Activated CD4-positive, alpha-beta T cell treated with anti-CD3 and anti-CD28 coated beads, Interleukin-2, amount 10 ng/mL, durations not matched to agents 7 days and 5 days (primary cell): ENCODE measurements at places on chromosomes 7 and 10. TPM values are rescaled to one million over a fixed set of nuclear protein-coding genes. Genes with fewer than 3 reads are reported as not detected.

DNA sequence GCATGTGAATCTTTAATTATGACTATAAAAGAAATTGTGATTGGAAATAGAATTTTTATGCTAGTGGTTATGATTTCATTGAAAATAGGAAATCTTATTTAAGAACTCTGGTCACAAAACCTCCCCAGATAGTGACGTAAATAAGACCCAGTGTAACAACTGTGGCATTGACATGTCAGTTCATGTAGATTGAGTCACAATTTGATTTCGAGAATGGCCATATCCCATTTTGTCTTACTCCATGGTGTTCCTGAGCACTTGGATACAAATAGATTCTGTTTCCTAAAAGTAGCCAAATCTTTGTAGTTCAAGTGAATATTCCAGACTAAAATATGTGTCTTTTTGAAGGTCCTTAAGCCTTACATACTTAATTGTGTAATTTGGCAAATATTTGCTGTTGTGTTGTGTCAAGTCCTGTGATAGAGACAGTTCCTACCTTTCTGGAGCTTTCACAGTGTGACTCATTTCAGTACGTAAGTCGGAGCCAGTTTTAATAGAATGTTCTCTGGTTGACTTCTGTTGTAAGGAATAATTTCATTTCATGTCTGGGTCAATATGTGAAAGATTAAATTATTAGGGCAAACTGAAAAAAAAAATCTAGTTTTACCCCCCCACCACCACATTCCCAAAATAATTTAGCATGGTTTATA, 37.1 kb upstream of the TOMM7 start:
- no peak for DNase-seq

- DNase-seq: peak; percentile 44
These were observed 7.2 kb upstream of the PGAM2 start for GRCh38 chr7:44072364-44073231.

GRCh38 chr7:5488286-5488878, 64.7 kb upstream of the TNRC18 start:
- no peak for DNase-seq

- DNase-seq: peak; percentile 36
These were observed 43.2 kb upstream of the TES start for GRCh38 chr7:116167177-116167576.

- DNase-seq: no peak
These were observed 472 bp downstream of the SFRP4 start for GRCh38 chr7:37916017-37916672.

GRCh38 chr10:97338041-97338440, 3.5 kb upstream of the FRAT2 start:
- no peak for DNase-seq

GRCh38 chr7:147079921-147080420, 963.4 kb downstream of the CNTNAP2 start:
- no peak for DNase-seq

GRCh38 chr7:98186452-98187137, 24.6 kb upstream of the BHLHA15 start:
- no peak for DNase-seq

The CYP2C18 gene
- total RNA-seq: not detected

The FAM3C gene
- total RNA-seq: 15.6 TPM
